ENCODE measurements at places on chromosomes 11 and 22.
A peak's percentile ranks its signal among the peaks of the same experiment; 100 is the strongest.

DNA sequence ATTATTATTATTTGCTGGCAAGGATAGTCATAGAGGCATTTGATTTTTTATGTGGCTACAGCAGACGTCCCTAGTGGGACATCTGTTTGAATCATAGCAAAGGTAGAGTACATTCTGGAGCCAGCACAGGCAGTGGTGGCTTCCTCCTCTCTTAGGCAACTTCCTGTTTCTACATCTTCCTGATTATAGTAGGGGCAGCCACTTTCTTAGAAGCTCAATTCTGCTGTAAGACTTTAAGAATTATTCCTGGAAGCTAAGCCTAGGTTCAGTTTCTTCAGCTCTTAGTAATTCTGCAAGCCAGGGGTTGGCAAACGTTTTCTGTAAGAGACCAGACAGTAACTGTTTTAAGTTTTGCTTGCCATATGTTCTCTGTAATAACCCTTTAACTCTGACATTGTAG lies 129.3 kb upstream of the TENM4 start:
- no peak for DNase-seq

DNA sequence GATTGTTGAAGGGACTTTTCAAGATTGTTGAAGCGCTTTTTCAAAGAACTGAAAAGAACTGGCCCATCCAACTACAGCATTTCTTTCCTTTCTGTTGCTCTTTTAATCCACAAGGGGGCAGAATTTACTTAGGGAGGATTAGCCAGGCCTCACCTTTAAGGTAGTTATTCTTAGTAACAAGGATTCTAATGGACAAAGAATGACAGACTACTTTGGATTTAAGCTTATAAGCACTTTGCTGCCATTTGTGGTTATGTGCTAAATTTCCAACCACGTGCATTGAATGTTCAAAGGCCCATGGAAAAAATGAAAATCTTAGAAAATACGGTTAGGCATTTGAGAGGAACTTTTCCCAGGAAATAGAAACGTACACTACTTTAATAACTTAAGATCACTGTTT lies 49.5 kb upstream of the HSPA8 start:
- DNase-seq, result no peak

DNA sequence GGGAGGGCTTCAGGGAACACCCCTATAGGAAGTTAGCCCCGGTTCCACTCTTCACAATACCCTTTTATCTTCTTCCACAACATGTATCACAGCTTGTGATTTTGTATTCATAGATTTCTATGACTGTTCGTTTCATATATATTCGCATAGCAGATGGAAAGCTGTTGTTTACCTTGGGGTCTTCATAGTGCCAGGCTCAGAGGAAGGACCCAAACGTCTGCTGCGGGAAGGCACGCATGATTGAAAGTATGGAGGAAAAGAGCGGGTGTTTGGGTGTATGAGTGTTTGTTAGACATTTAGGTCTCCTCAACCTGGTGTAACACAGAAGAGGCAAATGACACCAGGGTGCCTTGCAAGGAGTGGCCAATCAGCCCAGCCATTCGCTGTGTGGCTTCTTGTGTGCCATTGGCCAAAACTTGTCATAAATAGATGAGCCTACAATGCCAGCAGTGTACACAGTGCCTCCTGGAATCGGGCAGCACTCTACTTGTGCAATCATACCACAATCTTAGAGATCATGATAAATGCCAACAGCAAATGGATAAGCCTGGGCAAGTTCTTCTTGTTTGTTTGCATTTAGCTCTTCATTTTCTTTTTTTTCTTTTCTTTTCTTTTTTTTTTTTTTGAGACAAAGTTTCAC lies 10.9 kb upstream of the ADA2 start:
- no peak for DNase-seq

- no peak for DNase-seq
Observed at GRCh38 chr11:13009921-13010748, 1.0 kb downstream of the RASSF10 start.

GRCh38 chr11:38300570-38300969 lies 1702.5 kb upstream of the RAG2 start:
- DNase-seq, result no peak

- peak; percentile 18 for DNase-seq
Observed at GRCh38 chr11:123494195-123495050, 64.4 kb downstream of the GRAMD1B start.

DNA sequence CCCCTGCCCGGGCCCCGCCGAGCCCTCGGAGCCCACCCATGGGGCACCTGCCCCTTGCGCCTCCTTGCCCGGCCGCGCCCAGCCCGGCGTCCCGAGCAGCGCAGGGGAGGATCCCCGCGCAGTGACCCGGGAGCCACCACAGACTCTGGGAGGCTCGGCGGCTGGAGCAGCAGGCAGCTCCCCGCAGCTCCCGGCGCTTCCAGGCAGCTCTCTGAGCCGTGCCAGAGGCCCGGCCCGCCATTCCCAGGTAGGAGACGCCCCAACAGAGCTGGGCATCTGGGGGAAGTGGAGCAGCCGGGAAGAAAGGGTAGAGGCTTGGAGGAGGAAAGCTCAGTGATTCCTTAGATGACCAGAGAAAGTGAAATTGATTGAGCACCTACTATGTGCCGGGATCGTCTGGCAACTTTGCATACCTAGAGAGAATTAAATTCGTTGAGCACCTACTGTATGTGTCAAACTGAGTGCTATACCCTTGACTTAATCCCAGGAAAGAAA lies 670 bp downstream of the RASD2 start:
- no peak for DNase-seq

DNA sequence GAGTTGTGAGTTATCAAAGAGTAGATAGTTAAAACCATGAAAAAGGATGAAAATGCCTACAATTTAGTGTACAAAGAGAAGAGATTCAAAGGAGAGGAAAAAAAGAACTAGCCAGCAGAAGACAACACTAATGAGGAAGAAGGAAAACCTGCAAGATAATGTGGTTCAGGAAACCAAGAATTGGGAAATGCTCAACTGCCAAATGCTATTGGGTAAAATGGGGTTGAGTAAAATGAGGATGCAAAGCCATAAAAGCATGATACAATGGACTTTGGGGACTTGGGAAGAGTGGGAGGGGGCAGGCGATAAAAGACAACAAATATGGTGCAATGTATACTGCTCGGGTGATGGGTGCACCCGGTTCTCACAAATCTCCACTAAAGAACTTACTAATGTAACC lies 7.6 kb upstream of the OR52K2 start:
- no peak for DNase-seq

- DNase-seq, result peak; percentile 58
Observed at GRCh38 chr11:17354601-17354991, 3.0 kb downstream of the NCR3LG1 start.

GRCh38 chr11:46380340-46381047 lies 975 bp upstream of the MDK start:
- DNase-seq, result no peak

DNA sequence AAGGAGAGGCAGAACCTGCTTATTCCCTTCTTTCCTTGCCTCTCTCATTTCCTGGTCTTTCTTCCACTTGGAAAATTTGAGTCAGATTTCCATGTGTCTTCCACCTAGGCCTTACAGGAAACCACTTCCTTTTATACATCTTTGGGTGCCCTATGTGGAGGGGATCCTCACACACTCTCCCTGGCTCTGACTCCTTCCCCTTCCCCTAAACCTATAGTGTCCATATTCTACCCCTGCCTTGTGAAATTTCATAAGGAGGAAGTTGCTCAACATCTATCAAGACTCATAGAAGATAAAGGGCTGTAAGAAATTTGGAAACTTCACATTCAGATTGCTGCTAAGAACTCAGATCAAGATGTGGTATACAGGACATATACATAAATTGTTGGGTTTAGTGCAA lies 20.4 kb downstream of the TUG1 start:
- no peak for DNase-seq

DNA sequence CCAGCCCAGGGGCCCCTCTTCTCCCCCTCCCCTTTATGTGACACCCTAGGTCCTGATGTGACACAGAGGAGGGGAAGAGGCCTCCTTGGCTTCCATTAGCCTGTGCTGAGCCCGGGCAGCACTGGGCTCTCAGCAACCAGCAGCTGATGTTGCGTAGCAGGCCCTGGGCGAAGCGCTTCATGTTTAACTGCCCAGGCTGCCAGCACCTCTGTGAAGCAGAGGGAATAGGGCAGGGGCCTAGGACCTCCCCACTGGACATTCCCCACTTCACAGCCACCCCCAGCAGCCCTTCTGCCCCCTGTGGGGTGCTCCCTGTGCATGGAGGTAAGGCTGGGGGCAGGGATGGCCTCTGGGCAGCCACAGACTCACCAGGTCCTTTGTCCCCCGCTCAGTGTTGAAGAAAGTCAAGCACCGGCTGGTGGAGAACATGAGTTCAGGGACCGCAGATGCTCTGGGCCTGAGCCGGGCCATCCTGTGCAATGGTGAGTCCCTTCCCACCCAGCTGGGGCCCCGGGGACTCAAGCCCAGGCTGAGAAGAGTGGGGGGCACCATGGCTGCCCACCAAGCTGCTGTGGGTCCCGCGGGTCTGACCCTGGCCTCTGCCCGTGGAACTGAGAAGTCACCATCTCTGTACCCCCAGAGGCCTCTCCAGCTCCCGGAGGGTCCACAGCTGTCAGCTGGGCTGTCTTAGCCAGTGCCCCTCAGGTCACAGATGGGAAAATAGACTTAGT lies 11.6 kb downstream of the PICK1 start:
- no peak for DNase-seq
